ENCODE measurements at places on chromosomes 13 and 19.

DNA sequence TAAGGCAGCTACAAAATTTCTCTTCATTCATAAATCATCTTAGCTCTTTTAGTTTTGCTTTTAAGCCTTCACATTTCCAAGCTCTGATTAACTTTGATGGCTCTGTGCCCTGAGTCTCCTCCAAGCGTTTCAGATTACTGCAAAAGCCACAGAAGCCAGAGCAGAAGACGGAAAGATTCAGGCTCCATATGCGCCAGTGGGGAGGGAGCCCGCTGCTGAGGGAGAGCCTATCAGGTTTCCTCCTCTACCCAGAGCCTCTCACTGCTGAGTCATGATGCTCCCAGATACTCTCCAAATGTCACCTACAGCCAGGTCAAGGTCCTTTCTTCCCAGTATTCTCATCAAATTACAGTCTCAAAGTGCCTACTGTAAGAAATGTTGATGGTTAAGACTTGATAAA, 193.6 kb downstream of the RAP2A start:
- DNase-seq: peak; percentile 54

DNA sequence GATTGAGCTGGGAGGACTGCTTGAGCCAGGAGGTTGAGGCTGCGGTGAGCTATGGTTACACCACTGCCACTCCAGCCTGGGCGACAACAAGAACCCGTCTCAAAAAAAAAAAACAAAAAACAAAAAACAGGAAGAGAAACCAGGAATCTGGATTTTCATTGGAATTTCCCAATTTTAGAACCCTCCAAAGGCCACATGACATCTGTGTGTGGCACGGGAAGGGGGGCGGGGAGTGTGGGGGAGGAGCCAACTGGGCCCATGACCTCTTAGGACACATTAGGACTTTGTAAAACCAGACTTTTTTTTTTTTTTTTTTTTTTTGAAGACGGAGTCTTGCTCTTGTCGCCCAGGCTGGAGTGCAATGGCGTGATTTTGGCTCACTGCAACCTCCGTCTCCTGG, 21.2 kb upstream of the MYDGF start:
- no peak for DNase-seq

DNA sequence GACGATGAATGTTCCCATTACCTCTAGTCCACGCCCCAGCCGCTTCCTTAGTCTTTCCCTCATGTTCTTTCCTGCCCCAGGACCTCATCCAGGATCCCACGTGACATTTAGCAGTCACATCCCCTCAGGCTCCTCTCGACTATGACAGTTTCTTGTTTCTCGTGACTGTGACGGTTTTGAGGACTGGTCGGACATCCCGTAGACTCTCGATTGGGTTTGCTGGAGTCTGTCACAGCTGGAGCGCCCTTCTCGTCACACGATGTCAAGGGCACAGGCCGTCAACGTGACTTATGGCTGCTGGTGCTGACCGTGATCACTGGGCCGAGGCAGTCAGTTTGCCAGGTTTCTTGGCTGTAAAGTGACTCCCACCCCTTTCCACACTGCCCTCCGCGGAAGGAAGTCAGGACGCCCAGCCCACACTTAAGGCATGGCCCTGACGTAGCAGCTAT, 22.8 kb downstream of the ELAVL1 start:
- DNase-seq: no peak

DNA sequence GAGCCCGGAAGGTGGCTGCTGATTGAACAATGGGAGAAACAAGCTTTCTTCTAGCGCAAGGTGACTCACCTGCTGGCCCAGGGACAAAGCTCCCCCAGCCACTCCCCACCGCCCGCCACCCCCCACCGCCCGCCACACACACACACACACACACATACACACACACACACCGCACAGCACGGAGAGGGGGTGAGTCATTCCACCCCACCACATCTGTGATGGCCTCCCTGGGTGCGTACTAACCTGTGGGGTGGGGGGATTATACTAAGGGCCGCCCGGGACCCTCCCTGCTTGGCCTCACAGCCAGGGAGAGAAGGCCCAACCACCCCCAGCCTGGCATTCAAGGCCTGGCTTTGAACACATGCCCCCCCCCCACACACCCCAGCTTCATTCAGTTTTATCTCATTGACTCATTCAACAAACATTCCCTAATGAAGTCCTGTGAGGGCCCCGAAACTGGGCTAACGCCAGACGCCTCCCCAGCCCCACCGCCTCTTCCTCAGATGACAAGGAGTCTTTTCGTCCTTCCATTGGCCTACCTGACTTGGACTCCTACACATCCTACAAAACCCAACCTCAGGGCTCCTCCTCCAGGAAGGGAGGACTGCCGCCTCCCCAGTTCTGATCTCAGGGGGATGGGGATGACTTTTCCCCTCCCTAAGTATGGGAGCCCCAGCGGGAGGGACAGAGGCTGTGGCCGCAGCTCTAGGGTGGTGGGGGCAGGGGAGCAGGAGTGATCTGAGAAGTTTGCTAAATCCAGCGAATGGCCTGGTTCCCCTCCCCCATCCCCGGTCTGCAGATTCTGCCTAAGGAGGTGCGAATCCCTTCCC, 5.8 kb upstream of the ONECUT3 start:
- no peak for DNase-seq

GRCh38 chr19:8302357-8302691, 5.8 kb downstream of the CD320 start:
- DNase-seq: no peak

GRCh38 chr13:40968416-40969000, 50.6 kb downstream of the ELF1 start:
- DNase-seq: no peak

GRCh38 chr13:98482476-98483444, 94.1 kb downstream of the STK24 start:
- DNase-seq: no peak

GRCh38 chr13:112960706-112961105, 8.3 kb upstream of the MCF2L start:
- DNase-seq: no peak

DNA sequence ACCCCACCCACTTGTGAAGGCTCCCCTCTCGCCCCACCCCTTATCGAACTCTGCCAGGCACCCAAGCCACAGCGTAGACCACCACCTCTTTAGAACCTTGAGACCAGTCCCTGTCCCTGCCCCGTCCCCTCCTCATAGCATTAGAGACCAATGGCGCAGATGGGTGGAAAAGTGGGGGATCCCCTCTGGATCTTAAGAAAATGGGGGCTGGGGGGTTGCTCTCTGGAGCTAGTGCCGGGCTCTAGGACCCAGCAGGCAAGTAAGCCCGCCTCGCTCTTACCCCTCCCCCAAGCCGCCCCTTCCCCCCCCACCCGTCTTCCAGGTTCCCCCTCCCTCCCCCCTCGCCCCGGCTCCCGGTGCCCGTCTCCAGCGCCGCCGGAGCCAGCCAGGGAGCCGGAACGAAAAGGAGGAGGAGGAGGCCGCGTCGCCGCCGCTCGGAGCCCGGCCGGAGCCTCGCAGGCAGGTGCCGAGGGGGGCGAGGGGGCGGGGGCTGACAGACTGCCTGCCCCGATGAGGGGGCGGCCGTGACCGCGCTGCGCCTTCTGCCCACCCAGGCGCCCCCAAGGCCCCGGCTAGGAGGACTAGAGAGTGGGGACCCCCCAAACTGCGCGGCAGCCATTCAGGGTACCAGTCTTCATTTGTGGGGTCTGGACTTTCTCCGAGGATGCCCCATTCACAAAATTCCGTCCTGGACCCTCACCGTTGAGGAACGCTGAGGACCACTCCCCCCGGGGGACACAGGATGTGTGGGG, at the start of gene SPRED3:
Gene SPRED3, plus strand, starts transcription at position 349 of the 752 bp plus-strand sequence. CDS start 1,606 bp downstream, outside the sequence.
- DNase-seq: no peak

DNA sequence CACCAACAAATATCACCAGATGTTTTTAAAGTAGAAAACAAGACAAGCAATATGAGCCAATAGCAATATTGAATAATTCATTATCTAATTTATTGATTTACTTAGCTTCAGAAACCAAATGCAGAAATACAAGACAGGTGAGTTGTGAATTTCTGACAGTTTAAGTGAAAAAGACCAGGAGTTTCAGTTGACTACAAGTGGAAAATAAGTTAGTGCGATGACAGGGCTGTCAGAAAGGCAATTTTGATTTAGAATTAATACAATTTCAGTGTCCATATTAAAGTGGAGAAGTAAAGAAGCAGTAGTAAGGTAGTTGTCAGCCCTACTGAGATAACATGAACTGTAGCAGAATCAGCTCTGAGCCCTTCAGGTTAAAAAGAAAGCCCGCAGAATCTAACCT, 1066.7 kb upstream of the ATXN8OS start:
- DNase-seq: no peak

DNA sequence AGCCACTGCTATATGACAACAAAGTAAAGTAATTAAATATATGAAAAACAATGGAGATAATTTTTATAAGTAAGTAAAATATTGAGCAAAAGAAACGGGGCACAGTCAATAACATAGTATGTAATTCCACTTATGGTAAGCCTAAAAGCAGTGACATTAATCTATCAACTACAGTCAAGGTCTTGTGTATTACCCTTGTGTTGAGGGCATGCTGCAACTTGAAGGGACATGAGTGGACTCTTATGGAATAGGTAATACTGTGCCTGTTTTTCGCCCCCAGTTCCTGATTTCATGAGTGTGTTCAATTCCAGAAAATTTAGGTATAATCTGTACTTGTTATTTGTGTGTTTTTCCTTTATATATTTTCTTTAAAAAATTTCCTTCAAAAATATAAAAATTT, 201.3 kb upstream of the SLITRK6 start:
- no peak for DNase-seq

- DNase-seq: no peak
Observed at GRCh38 chr13:59300355-59301173, 863.2 kb downstream of the DIAPH3 start.

GRCh38 chr19:13206587-13206986, 56.4 kb downstream of the IER2 start:
- no peak for DNase-seq

DNA sequence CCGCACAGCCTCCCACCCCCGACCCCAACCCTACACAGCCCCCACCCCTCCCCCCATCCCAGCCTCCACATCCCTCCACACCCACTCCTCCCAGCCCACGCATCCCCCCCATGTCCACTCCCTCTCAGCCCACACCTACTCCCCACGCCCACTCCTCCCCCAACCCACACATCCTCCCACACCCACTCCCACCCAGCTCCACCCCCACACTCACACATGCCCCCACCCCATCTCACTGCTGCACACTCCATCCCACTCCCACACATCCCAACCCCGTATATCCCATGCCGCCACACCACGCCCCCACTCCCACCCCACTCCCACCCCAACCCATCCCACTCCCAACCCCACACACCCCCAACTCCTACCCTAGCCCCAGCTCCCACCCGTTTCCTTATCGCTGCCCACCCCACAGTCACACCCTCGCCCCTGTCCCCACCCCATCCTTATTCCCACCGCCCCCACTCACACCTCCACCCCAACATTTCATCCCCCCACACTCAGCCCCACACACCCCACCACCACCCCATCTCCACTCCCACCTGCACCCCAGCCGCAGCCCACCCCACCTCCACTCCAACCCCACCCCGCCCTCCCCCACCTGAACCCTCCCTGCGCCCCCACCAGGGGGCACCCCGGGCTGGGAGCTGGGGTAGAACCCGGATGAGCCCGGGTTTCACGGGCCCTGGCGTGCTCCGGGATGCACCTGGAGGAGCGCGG, 809 bp downstream of the TDRD12 start:
- DNase-seq: no peak

GRCh38 chr13:102191951-102192502, 209.8 kb downstream of the FGF14 start:
- DNase-seq: no peak

DNA sequence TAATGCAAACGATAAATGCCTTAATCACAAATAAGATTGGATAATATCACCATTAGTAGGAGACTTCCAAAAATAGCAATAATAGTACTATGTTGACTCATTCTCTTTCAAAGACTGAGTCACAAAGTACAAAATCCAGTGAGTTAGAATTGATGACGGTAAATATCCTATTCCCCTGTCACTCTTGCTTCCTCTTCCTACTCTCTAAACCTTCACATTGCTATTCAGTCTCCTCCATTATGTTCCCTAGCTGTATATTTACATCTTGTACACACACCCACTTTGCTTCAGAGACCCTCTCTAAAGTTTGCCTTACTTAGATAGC, 26.3 kb upstream of the INTS6 start:
- DNase-seq: no peak

DNA sequence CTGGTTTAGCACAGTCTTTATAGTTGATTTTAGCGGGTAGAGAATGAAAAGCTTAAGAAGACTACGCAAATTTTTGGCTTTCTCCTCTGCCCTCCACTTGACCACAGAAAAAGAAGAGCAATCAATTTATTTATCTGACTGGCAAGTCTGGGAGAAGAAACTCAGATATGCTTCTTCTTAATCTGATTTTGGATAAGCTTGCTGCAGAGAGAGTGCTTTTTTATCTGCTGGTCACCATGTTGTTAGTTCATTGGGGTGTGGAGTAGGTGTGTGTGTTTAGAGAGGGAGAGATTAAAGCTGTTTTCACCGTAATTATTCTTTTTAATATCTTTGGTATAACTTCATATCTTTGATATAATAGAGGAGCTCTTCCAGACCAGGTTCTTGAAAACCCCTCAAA, 471.4 kb upstream of the SLC10A2 start:
- no peak for DNase-seq

- no peak for DNase-seq
Observed at GRCh38 chr19:19095691-19096090, 31.9 kb downstream of the SLC25A42 start.

DNA sequence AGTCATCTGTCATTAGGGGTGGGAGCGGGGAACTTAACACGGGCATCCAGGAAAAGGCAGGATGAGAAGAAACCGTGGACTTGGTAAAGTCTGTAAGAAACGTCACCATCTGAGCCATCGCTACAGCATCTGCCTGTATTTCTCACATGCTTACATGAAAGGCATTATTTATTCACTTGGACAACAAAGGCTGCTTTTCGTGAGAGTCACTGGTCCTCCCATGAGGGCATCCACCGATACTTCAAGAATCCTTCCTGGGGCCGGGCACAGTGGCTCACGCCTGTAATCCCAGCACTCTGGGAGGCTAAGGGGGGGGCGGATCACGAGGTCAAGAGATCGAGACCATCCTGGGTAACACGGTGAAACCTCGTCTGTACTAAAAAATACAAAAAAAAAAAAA, 16.1 kb downstream of the ZNF446 start:
- DNase-seq: no peak

GRCh38 chr19:8635422-8635821, 5.0 kb downstream of the NFILZ start:
- DNase-seq: no peak

DNA sequence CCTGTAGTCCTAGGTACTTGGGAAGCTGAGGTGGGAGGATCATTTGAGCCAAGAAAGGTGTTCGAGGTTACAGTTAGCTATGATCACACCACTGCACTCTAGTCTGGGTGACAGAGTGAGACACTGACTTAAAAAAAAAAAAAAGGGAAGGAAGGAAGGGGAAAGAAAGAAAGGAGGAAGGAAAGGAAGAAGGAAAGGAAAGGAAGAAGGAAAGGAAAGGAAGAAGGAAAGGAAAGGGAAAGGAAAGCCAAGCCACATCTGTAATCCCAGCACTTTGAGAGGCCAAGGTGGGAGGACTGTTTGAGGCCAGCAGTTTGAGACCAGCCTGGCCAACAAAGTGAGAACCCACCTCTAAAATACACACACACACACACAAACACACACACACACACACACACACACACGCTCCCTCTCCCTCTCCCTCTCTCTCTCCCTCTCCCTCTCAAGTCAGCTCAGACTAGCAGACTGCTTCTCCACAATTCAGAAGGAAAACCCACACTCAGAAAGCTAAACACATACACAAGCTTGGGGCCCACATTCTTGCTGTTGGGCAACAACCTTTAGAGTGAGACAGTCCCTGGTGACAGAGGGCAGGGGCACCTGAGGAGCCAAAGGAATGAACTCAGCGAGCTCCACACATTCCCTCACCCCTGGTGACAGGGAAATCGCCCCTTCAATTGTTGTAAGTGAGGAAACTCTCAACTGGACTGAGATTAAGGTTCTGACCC, 2.7 kb downstream of the ZNF709 start:
- DNase-seq: no peak

All from NCI-H187 (cell line).